Right lung (tissue), 10 donors: ENCODE measurements at places on chromosomes 2 and 18. TPM values are rescaled to one million over a fixed set of nuclear protein-coding genes. Genes with fewer than 3 reads are reported as not detected.

The LAMA3 gene
- 136 TPM for polyA plus RNA-seq

GRCh38 chr18:23231340-23232021 is 96.2 kb downstream of the CABLES1 start:
- DNase-seq, result no peak

DNA sequence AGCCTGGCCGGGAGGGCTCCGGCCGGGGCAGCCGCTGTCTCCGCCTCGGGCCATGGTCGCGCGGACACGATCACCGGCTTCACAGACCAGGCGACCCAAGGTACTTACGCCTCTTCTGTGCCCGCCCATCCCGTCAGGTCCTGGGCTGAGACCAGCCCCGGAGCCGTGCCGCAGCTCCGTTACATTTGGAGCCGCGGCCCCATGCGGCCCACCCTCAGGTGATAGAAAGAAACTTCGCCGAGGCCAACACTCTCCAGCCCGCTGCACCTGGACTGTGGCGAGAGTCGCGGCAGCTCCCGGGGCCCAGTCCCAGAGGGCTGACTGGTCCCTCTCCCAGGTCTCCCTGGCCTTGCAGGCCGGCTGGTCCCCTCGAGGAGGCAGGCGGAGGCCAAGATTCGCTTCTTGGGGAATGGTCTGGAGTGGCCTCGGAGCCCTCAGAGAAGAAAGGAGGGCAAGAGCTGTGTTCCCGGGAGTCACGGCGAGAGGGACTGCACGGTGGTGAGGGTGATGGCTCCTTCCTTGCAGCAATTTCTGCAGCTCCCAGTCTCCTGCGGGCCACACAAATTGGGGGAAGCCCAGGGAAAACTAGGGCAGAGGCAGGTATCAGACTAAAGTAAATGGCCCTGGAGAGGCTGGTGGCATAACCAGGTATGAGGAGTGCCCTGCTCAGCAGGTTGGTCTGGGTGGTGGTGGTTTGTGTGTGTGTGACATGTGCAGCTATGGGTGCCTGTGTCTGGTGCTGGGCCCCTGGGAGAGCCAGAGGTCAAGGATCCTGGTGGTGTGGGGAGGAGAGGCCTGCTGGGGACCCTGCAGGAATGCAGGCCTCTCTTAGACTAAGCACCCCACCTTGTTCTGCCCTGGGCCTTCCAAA is 822 bp downstream of the GDF7 start:
- DNase-seq, result no peak

DNA sequence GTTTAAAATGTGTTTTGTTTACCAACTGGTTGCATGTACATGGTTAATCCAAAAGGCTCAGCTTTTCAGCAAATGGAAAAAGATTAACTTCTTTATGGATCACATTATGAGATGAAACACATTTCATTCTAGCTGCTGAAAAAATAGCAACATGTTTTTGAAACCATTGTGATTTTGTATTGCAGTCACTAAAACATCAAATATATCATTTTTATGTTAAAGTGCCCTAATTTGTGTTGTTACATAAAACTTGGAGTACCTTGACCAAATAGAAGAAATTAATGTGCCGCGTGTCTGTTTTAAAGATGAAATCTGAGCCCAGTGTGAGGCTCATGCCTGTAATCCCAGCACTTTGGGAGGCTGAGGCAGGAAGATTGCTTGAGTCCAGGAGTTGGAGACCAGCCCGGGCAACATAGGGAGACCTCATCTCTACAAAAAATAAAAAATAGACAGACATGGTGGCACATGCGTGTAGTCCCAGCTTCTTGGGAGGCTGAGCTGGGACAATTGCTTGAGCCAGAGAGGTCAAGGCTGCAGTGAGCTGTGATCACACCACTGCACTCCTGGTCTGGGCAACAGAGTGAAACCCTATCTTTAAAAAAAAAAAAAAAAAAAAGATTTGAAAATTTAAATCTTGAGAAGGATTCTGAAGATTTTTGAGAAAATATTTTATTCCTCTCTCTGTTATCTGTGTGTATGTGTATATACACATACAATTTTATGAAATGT is 96.6 kb downstream of the FMNL2 start:
- DNase-seq, result no peak
